Endothelial cell of umbilical vein (primary cell): ENCODE measurements at places on chromosomes 6 and 20.

DNA sequence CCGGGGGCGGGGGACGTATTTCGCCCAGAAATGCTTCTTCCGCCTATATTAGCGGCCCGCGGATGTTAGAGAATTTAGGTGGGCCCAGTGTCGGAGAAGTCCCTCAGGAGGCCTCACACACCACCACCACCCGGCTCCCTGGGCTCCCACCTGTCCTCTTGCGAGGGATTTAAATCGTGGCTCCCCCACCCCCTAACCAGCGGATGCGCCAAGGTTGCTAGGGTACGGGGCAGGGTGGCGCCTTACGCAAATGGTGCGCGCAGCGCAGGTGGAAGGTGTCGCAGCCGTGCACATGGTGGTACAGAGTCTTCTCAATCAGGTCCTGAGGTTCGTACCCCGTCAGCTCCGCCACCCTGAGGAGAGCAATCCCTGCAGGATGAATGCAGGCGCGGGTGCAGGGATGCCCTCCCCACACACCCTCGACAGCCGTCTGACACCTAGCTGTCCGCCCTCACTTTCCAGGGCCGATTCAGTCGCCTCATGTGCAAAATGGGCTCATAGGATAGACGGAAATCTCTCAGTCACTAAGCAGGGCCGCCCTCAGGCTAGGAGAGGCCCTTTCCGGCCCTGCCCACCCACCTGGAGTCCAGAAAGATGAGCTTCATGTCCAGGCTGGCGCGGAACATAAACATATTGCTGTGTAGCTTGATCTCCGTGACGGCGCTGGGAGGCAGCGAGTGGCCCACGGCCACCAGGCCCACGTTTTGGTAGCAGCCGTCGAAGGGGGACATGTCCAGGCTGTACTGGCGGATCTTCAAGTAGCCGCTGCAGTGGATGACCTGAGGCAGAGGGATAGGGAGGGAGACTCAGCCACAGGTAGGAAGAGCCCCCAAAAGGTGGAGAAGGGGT, 16.6 kb downstream of the SIM1 start:
- no peak for DNase-seq

DNA sequence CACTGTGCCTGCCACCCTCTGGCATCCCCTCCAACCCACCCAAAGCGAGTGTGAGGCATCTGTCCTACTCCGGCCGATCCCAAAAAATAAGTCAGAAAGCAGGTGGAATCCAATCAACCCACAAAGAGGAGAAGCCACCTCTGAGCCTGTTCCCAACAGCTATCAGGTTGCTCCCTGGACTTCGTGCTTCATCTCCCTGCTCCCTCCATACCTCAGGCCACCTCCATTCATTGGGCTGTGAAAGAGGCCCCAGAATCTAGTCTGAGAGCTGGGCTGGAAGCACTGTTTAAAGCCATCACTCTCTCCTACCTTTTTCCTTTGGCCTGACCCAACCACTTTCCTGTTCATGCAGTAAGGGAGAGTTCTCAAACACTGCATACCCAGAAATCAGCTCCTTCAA, 106.1 kb downstream of the ZMYND8 start:
- no peak for DNase-seq

DNA sequence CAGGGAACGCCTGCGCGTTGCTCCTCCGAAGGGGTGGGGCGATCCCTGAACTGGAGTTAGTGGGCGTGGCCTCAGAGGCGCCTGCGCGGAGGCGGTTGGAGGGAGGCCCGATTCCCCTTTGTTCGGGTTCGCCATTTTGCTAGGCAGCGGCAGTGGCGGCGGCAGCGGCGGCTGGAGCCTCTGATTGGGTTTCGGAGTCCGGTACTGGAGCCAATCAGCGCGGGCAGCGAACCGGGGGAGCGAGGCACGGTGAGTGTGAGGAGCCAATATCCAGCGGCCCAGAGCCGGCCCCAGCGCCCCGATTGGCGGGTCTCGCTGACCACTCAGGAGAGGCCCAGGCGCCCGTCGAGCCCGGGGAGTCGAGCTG, at the start of gene NFYA:
NFYA (plus strand) TSS at position 139 of the 367 bp plus-strand sequence. CDS start 6,116 bp downstream, outside the sequence.
- DNase-seq: peak; percentile 100

GRCh38 chr6:12392490-12392889, 102.3 kb downstream of the EDN1 start:
- DNase-seq: peak; percentile 78

DNA sequence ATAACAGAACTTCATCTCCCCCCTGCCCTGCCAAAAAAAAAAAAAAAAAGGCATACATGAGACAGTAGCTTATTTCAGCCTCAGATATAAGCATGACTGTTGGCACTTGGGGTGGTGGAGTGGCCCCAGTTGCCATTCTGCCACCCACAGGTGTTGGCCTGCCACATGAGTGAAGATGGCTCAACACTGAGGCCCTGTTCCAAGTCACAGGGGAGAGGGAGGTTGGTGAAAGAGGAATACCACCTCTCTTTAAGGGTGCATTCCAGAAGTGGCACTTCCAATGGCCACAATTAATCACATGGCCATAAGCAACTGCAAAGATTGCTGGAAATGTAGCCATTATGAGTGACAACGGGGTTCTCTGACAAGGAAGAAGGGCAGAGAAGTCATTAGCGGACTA, 61.9 kb upstream of the JARID2 start:
- no peak for DNase-seq

DNA sequence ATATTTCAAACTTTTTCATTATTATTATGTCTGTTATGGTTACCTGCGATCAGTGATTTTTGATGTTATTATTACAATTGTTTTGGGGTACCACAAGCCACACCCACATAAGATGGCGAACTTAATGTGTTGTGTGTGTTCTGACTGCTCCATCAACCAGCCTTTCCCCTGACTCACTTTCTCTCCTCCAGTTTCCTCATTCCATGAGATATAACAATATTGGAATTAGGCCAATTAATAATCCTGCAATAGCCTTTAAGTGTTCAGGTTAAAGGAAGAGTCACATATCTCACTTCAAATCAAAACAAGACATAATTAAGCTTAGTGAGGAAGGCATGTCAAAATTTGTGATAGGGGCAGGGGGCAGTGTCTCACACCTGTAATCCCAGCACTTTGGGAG, 16.3 kb upstream of the POPDC3 start:
- DNase-seq: no peak

DNA sequence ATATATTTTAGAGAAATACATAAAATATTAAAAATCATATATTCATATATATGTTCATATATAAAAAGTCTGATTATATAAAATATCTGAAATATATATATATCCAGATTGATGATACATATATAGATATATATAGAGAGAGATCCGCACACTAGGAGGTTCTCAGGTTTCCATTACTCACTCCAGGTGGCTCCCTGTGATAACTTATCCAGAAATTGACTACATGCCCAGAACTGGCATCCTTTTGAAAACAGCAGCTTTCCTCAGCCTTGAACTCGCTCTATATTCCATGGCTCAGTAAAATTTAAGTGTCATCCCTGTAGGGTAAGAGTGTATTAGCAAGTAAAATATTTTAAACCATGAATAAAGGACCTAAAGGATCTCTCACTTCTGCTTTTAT, 206.8 kb downstream of the TINAG start:
- DNase-seq: peak; percentile 61

DNA sequence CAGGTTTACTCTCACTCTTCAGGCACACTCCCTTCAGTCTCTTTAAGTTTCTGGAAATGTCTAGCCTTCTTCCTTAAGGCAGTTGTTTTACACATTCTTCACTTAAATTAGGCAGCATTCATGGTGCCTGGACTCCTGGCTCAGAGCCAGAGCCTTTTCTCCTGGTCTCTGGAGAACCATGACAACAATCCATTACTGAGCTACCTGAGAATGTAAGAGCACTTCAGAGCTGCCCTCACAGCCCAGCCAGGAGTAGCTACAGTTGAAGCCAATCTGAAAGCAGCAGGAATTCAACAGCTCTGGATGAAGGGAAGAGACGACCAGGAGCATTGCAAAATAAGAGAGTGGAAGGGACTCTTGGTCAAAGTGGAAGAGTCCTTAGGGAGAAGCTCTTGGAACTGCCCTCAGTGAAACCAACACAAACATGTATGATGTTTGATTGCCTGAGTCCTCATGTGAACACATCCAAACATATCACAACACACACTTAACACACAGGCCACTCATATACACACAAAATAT, 416.8 kb upstream of the SPTLC3 start:
- no peak for DNase-seq

- no peak for DNase-seq
These were observed 265.0 kb upstream of the GJE1 start for GRCh38 chr6:141867767-141868166.

DNA sequence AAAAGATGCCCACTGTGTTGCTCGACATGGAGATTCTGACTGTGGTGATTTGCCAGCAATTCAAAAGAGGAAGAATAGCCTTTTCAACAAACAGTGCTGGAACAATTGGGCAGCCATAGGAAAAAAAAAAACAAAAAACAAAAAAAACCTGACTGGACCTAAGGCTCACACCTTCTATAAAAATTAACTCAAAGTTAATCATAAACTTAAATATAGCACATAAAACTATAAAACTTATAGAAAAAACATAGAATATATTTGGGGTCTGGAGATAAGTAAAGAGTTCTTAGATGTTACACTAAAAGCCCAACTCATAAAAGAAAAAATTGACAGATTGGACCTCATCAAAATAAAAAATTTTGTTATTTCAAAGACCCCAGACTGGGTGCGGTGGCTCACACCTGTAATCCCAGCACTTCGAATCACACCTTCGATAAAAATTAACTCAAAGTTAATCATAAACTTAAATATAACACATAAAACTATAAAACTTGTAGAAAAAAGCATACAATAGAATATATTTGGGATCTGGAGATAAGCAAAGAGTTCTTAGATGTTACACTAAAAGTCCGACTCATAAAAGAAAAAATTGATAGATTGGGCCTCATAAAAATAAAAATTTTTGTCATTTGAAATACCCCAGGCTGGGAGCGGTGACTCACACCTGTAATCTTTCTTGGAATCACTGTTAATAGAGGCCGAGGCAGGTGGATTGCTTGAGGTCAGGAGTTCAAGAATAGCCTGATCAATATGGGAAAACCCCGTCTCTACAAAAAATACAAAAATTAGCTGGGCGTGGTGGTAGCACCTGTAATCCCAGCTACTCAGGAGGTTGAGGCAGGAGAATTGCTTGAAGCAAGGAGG, 115.6 kb upstream of the FAM83B start:
- DNase-seq: no peak

DNA sequence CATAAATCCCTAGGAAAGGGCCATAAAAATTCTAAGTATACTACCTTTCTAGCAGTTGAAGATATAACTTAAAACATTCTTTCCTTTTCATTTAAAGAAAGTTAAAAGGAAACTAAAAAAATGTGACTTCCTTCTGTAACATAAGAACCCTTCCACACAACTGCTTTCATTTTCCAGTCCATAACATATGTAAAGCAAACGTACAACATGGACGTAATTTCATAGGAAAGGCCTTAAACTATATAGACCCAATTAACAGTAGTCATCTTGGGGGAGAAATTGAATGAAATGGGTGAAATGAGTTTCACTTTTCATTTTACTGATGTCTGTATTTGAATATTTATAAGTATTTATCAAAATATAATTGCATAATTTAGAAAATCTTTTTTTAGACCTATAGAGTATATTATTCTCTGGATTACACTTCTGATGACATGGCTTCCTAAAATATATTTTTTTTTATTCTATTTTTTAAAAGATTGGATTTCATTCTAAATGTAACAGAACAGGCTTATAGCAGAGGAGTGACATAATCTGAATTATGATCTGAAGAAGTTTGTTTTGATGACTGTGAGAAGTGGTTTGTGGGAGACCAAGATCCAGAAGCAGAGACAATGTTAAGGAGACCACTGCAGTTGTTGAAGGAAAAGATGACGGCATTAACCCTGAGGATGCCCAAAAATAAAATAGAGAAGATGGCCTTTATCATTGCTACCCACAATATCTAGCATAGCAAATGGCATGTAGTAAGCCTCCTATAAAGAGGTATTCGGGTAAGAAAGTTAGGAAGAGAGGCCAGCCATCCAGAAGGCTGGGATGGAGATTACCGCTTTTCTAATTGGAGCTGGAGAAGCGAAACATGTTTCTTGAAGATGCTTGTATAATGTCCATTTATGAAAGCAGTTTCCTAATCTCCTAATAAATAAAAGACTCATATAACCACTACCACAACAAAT, 260.4 kb downstream of the PTPRK start:
- no peak for DNase-seq

- DNase-seq: no peak
These were observed 54.3 kb upstream of the STX16 start for GRCh38 chr20:58596750-58597248.

DNA sequence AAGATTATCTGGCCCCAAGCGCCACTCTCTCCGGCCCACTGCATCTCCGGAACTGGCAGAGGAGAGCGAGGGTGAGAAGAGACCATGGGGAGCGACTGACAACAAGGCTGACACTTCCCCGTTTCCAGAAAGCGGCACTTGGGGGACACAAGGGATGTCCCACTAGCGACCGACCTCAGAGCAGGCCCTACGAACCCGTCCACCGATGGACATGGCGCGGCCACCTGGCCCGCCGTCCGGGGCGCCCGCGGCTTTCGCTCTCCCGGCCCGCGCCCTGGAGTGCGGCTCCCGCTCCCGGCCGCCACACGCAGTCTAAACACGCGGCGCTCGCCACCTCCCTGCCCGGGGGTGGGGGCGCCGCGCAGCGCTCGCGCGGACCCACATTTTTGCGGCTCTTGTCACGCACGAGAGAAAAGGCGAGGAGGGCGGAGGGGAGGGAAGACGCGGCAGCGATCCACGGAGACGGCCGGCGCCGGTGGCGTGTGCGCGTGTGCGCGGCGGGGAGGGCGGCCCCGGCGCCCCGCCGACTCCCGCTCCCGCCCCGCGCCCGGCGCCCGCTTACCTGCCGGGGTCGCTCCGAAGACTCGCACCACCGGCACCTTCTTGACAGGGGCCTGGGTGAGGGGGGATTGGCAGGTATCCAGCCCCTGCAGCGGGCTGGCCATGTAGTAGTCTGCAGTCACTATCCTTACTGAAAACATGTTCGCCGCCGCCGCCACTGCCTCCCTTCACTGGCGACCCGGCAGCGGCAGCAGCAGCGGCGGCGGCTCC, 645 bp downstream of the REV3L start:
- peak; percentile 45 for DNase-seq

DNA sequence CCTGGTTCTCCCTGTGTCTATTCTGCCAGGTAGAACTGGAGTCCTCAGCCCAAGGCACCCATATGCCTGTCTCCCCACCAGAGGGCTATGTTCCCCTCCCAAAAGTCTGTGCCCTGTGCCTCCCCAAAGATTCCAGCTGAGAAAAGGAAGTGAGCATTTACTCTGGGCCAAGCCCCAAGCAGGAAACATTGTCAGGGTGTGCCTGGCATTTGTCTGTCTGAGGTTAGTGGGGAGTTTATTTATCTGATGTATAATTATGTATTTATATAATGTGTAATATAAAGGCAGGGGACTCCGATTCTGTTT, 5.6 kb downstream of the GDF5 start:
- DNase-seq: no peak

DNA sequence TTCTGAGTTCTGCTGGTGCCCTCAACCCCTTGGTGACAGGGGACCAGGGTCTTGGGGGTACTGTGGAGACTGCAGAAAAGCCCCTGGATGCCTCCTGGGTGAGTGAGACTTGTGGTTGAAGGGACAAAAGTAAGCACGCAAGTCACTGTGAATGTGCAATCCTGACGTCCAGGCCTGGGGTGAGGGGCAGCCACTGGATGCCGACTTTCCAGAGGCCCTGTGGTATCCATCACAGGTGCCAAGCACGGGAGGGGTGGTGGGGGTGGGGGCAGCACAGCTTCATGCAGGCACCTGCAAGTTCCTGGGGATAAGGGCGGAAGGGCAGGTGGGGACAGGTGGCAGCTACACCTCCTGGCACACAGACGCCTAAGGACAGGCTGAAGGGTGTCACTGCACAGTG, 20.1 kb upstream of the UBE2V1 start:
- DNase-seq: no peak

GRCh38 chr20:56157530-56158203, 90.9 kb upstream of the MC3R start:
- no peak for DNase-seq

- DNase-seq: no peak
These were observed 223.2 kb downstream of the PRL start for GRCh38 chr6:22073516-22074198.
